ENCODE measurements at places on chromosomes 4 and X.

DNA sequence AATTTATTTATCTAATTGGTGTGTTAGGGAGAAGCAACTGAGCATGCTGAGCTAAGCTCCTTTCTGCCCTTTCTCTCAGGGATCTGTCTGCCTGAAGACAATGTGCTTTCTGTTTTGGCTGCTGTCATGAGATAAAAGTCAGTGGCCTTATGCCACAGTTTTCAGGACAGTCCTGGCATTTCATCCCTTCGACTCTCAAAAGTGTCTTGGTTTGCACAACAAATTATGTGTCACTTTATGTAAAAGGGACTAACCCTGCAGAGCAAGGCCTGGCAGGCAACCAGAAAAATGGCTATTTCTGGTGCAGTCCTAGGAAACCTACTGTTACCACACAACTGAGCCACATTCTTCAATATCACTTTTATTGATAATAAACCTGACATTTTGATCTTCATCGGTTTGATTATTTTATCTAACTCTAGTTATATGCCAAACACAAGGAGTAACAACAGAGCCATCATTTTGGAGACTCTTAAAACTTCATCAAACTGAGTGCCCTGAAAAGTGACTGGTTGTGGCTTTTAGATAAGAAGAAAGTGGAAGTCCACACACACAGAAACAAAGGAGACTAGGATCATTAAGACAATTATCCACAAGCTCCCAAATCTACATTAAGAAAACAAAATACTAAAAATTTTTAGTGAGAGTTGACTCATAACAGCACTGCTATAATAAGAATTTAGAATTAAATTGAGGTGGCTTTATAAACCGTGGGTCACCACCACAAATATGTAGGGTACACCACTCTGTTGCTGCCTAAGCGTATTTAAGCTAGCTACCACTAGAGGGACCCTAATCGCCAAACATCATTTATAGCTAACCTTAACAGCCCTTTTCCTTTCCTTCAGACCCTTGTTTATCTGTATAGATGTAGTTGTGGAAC lies 95.9 kb upstream of the PTPN13 start:
- DNase-seq = peak; percentile 93

DNA sequence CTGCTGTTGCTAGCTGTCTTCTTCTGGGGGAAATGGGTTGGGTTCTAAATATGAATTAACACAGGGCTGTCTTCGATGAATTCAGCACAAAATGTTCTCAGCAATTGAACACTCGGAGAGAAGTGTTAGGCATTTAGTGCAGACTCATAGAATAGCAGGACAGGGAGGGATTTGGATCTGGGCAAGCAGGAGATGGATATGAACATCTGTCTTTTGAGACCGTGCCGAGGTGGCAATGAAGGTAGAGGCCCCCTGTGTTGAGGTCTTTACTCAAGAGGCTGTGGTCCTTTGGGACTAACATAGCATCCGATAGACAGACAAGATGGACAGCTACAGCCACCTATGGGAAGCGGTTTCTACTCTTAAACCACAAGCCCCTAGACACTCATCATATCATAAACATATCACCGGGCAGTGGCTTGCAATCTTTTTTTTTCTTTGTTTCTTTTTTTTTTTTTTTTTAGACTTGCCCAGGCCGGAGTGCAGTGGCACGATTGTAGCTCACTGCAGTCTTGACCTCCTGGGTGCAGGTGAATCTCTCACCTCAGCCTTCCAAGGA lies 6.7 kb downstream of the CD99 start:
- no peak for DNase-seq

GRCh38 chrX:55240788-55241340 lies 20.7 kb downstream of the PAGE5 start:
- no peak for DNase-seq

- peak; percentile 62 for DNase-seq
These were observed 27.0 kb downstream of the DCTD start for GRCh38 chr4:182890202-182890601.

GRCh38 chr4:165827018-165827417 lies 46.0 kb upstream of the TLL1 start:
- no peak for DNase-seq

- DNase-seq = peak; percentile 74
These were observed at the start of gene TRAM1L1 for GRCh38 chr4:117084866-117085701. Gene TRAM1L1, minus strand, starts transcription at chr4:117085576. Its CDS starts 183 bp downstream, at chr4:117085393.

- no peak for DNase-seq
These were observed at the start of gene PWWP3B for GRCh38 chrX:106168107-106168506. Gene PWWP3B, plus strand, starts transcription at chrX:106168305. Its CDS starts 37,128 bp downstream, at chrX:106205433.

GRCh38 chr4:123495530-123495929 lies 98.9 kb downstream of the SPRY1 start:
- DNase-seq = no peak

DNA sequence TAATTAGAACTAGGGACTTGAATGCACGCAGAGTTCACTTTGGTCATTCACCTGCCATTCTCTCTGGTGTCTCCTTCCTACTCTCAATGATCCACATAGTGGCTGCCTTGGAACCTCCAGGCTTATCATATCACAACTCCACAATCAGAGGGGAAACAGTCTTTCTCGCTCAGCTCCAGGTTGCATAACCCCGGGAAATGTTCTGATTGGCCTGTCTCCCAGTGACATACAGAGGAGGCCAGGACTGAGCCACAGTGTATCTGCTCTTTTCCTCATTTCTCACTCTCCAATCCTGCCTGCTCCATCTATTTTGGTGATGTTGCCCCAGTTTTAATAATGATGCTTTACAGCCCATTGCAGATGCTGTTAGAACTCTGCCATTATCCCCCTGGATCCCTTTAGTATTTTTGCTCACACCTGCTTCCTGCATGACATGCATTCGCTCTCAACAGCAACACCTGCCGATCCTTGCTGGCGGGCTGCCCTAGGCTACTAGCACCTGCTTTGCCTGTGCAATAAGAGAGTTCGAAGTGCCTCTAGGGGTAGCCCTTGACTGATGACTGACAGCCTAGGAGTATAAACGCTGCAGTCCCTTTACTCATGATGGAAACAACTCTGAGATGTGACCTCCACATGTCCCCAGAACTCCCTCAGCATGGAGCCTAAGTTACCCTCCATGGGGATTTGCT lies 211.3 kb upstream of the RPS6KA3 start:
- peak; percentile 54 for DNase-seq

- DNase-seq = no peak
These were observed 42.1 kb upstream of the PDGFC start for GRCh38 chr4:157013656-157014055.

GRCh38 chr4:48153791-48154550 lies 19.9 kb upstream of the TXK start:
- DNase-seq = no peak

- DNase-seq = peak; percentile 90
These were observed 27.7 kb downstream of the CD38 start for GRCh38 chr4:15805583-15806517.

DNA sequence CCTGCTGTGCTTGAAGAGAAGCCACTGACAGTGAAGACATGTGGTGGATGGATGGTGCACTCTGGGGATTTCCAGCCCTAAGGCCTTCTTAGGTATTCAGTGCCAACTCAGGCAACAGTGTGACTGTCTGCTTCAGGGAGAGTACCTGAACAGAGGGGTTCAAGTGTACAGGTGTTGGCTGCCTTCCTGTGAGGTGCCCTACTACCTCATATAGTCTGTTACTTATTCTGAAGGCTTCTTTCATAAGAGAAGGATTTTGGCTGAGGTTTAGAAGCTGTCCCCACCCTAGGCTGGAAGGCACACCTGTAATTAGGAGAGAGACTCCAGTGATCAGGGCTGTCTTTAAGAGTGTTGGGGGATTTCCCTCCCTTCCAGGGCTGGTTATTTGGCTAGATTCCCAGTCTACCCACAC lies 1.8 kb downstream of the FTHL17 start:
- DNase-seq = no peak

- DNase-seq = no peak
These were observed 551 bp downstream of the NPNT start for GRCh38 chr4:105895583-105896460.

- no peak for DNase-seq
These were observed 297.4 kb downstream of the ANKRD50 start for GRCh38 chr4:124415146-124415545.

GRCh38 chr4:130197946-130198345 lies 1102.0 kb downstream of the C4orf33 start:
- no peak for DNase-seq

- no peak for DNase-seq
These were observed 26.6 kb downstream of the NLGN3 start for GRCh38 chrX:71171110-71171801.

DNA sequence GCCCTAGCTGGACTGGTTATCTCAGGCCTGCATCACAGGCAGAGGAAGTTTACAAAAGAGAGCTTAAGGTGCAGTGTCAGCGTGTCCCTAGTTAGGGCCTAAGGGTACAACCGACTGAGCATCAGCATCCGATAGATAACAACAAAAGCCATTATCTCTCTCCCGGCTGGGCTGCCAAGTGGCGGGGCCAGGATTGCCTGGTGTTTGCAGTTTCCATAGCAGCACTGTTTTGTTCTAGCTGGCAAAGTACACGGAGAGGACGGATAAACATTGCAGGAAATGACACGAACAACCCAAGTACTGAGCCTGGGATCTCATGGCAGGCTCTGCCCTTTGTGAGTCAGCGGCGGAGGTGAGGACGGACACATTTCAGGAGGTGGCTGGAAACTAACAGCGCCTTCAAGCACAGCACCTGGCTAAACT lies 104.7 kb upstream of the NOCT start:
- DNase-seq = no peak

DNA sequence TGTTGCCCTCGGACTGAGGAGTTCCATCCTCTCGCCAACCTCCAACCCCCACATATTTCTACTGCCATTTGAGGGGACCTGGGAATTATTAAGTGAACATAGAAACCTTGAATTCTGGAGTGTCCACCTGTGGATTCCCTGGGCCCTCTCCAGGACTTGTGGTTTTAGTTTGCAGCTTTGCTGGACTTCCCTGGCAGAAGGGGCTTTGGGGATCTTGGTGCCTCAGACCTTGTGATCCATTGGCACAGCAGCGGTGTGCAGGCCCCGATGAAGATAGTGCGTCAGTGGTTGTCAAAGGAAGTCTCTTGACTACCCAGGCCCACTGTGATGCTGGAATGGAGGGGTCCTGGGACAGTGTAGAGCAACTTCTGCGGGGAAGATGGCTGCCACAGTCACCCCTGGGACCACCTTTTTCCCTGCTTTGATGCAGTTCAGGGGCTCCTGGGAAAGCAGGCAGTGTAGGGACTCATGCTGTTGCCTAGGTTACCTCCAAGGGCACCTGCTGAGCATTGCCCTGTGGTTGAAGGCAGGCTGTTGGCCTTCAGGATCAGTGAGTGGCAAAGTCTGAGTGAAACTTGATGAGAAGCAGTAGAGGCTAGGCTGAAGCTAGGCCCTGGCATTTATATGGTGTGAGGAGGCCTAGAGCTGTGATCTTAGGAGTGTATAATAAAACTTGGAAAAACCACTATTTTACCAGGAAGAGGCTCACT lies 2.2 kb downstream of the SLC16A2 start:
- peak; percentile 10 for DNase-seq

GRCh38 chrX:402857-403256 lies 16.1 kb upstream of the PPP2R3B start:
- DNase-seq = no peak

GRCh38 chr4:152368001-152368400 lies 167.9 kb downstream of the FBXW7 start:
- peak; percentile 72 for DNase-seq

DNA sequence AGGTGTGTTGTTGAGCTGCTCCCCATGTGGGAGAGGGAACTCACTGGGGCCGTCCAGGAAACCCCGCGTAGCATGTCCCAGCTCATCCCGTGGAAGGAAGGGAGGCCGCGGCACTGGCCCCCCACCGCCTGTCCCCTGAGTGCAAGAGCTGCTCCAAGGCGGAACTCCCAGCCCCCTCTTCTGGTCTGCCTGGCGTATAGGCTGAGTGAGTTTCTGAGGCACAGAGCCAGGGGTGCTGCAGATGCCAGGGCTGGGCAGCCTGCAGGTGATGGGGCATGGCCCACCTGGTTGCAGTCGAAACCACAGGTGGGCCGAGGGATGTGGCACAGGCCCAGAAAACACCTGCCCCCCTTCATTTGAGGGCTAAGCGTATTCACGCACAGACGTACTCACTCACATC lies 49.6 kb downstream of the ABLIM2 start:
- no peak for DNase-seq

DNA sequence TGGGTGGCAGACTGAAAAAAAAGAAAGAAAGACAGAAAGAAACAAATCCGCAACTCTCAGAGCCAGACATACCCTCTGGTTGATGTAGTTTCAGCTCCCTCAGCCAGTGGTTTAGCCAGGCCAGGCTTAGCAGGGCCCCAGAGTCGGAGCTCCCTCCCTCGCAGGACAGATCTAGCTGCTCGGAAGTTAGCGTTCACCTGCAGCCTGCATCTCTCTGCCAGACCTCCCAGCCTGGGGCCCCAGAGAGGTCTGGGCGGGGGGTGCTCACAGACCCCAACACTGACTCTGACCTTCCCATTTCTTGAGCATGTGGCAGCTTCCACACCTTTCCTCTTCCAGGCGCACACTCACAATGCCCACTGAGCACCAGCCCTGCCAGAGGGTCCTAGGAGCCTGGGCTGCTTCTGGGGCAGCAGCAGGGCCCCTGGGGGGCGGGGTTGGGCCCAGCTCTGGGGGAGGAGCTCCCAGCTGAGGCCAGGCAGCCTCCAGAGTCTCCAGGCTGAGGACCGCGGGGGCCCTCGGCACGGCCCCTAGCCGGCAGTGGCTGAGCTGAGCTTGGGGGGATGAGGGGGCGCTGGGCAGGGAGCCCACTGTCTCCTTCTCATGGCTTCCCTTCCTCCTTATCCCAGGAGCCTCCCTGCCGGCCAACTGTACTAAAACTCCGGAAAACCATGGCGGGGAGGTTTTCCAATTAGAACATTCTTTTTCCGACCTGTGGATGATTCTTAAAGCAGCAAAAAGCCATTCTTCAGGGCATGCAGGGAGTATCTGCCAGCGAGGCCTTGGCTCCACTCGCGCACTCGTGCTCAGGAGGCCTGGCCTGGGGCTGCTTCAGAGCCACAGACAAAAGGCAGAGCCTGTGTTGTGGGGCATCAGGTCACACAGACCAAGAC lies 4.6 kb upstream of the ZNF185 start:
- DNase-seq = no peak

- DNase-seq = no peak
These were observed 171.8 kb upstream of the ANKRD50 start for GRCh38 chr4:124884316-124884715.

DNA sequence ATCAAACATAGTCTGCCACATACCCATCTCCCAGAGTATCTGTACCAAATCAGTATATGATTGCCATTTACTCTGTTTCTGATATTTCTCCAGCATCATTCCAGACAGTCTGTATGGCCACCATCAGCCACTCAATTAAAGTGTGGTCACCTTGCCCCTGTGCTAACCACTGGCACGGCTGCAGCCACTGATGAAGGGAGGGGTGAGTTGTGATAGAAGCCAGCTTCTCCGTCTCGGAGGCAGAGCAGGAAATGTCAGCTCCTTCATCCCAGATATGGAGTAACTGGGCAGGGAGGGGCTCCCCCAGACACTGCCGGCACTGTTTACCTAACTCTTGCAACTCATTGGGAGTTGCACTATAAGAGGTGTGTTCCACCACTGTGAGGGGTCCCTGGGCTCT lies 30.3 kb downstream of the CXCL13 start:
- DNase-seq = no peak

GRCh38 chr4:10841697-10842096 lies 157.1 kb upstream of the CLNK start:
- no peak for DNase-seq
